WTC11 (cell line): ENCODE measurements at places on chromosomes 7 and 10.

DNA sequence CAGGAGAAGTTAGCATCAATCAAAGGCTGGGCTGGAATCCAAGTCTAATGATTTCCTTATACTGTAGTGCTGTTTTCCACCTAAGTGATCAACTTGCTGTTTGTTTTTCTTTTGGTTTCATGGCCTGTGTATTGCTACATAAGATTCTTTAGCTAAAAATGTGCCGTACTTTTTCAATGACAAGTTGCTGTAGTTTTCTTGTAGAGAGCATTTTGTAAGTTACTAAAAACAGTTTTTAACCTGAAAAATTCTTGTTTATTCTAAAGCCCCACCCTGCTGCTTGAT lies 1.3 kb downstream of the HELLS start:
- no peak for DNase-seq

- no peak for DNase-seq
These were observed 234.7 kb downstream of the SKAP2 start for GRCh38 chr7:26629696-26630095.

DNA sequence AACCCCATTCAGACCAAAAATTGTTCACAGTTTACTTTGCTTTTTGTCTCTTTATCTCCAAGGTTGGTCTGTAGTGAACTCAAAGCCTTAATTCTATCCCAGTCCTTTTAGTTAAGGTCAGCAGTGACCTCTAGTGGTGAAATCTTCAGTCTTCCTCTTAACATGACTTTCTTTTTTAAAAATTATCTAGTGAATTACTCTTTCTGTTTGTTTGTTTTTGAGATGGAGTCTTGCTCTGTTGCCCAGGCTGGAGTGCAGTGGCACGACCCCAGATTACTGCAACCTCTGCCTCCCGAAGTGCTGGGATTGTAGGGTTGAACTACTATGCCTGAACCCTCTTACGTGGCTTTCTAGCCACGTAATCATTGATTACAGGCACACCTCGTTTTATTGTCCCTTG lies 25.0 kb downstream of the ZNF487 start:
- DNase-seq: no peak

DNA sequence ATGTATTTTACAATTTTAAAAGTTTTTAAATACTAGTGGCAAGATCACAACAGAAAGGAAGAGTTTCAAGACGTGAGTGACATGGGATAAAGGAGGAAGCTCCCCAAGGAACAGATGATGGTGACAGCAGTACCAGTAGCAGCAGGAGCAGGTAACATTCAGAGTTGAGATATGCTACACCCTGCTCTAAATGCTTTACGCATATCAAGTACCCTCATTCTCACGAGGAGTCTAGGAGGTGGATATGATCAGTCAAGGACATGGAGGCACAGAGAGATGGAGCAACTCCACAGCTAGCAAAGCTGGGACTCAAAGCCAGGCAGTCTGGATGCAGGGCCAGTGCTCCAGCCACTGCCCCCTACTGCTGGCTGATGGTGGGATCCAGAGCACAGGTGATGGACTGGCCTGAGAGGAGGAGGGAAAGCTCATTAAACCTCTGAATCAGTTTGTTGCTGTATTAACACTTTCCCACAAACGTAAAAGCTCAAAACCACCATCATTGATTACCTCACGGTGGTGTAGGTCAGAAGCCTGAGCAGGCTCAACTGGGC lies 17.5 kb downstream of the RP9 start:
- DNase-seq: no peak

DNA sequence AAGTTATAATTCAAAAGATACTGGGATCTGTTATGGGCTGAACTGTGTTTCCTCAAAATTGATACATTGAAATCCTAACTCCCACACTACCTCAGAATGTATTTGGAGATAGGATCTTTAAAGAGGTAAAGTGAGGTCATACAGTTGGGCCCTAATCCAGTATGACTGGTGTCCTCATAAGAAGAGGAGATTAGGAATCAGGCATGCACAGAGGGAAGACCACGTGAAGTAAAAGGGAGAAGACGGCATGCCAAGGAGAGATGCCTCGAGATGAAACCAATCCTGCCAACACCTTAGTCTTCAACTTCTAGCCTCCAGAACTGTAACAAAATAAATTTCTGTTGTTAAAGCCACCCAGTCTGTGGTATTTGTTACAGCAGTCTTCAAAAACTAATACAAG lies 5.9 kb upstream of the CFAP69 start:
- no peak for DNase-seq

DNA sequence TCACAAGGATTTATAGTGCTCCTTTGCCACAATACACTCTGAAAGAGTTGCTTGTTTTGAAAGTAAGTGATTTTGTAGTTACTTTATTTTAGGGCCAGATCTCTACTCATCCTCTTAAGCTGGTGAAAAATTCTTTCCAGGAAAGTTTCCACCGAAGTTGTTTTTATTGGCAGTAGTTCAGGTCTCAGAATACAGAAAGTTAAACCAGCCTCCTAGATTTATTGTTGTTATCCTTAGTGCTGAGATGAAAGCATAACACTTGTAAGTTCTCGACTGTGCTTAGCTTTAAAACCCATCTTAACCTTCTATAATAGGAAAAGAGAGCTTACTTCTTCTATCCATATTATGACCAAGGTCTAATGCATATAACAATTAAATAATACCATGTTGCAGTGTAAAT lies 5.5 kb downstream of the AP3M1 start:
- no peak for DNase-seq

GRCh38 chr10:78720091-78720490 lies 348.7 kb upstream of the ZMIZ1 start:
- DNase-seq: no peak

GRCh38 chr10:32060347-32060746 lies 4.1 kb upstream of the KIF5B start:
- DNase-seq: no peak

DNA sequence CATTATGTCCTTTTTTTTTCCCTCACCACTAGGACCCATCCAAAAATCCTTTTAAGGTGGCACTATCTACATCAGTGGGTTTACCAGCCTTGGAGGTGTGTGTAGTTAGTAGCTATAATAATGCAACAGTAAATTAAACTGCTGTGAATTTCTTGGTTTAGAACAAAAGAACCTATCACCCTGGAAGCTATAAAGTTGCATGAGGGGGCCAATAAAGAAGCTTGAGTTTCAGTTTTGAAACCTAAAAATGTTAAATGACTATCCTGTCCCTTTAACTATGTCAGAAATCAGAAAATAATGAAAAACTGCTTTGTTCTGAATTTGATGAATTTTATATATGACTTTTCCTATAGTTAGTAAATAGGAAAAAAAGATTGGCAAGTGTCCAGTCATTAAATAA lies 80.2 kb downstream of the POLL start:
- no peak for DNase-seq

- no peak for DNase-seq
These were observed 117.1 kb downstream of the ANKRD26 start for GRCh38 chr10:26983156-26983555.

DNA sequence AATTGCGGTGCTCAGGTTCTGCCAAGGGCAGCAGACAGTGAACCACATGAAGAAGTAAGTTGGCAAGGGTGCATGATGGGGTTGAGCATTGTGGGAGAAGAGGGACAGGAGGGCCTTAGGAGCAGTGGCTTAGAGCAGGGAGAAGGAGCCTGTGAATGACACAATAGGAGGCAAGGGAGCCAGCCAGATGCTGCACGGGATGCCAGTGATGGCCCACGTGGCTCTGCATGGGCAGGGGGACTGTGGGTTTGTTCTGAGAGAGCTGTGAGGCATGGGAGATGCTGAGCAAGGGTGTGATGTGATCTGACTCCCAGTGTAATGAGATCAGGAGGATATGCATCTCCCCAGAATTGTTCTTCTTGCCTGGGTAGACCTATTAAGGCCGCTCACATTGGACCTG lies 60.9 kb downstream of the C10orf90 start:
- DNase-seq: no peak

DNA sequence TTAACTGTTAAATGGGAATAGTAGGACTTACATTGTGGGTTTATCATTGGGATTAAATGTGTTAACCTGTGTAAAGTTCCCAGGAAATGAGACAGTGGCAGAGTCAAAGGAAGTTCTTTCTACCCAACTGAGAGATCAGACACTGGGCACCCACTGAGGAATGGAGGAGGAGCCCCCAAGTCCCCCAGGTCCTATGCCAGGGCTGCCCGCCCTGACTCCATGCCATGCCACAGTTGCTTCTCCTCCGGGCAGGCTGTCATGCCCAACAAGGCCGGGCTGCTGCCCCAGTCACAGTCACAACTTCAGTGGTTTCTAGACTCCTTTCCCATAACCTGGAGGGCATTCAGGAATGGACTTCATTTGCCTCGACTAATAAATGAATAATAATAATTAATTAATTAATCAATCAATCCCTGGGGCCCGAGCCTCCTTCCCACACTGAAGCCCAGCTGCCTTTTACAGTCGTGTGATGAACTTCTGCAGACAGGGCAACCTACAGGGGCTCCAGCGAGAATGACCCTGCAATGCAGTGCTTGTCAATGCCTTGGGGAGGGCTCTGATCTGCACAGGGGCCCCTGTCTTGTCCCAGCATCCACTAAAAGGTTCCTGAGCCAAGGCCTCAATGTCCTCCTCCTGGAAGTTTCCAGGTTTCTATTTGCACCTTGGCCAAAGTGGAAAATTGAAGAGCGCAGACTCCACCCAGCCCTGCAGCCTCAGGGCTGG lies 32.4 kb downstream of the DRGX start:
- DNase-seq: no peak

DNA sequence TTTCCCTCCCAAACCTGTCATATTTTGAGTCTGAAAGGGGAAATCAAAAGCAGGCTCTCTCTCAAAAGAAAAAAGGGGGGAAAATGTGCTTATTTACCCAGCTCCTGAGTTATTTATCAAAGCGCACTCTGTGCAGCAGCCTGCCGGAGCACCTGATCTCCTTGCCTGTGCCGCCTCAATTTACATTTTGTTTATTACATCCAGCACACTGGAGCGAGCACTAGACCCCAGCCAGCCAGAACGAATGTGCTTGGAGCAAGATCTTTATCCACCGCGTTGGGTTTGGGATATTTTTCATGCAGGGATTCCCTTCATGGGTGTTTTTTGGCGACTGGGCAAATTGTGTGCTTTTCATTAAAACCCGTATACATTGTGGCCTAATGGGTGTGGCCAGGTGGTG lies 161.9 kb upstream of the INSYN2A start:
- no peak for DNase-seq

DNA sequence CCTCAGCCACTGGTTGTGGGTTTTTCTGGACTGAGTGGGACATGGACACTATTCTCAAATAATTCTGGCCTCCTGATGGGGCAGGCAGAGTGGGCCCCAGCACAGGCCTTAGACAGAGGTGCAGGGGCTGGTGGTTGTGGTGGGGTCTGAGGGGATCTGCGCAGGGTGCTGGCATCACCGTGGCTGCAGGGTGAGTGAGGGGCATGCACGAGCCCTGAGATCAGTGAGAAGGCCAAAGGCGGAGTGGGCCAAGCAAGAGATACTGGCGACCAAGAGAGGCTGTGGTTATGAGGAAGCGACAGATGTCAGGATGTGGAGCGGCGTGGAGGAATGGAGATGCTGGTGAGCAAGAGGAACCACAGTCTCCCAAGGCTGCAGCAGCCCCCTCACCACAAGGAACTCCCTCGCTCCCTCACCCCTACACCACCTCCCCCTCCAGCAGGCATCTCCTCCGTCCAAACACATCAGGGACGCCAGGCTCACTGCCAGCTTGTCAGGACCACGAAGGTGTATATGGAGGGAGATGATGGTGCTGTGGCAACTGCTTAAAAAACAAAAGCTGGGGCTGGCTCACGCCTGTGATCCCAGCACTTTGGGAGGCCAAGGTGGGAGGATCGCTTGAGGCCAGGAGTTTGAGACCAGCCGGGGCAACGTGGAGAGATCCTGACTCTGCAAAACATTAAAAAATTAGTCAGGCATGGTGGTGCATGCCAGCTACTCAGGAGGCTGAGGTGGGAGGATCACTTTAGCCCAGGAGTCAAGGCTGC lies 9.6 kb downstream of the PRF1 start:
- DNase-seq: no peak

GRCh38 chr7:35334506-35334905 lies 80.6 kb upstream of the TBX20 start:
- no peak for DNase-seq

DNA sequence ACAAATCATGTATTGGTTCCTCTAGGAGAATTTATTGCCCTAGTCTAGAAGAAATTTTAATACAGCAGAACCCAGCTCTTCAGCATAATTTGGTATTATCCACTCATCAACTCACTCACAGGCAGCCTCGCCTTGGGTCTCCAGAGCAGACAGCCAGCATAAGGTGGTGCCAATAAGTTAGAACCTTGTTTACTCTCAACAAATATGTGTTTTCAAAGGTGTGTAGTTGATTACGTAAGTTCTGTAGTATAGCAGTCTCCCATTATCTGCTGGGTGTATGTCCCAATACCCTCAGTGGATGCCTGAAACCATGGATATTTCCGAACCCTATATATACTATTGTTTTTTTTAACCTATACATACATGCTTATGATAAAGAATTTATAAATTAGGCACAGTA lies 522.5 kb upstream of the LRRN3 start:
- DNase-seq: no peak

- DNase-seq: no peak
These were observed 24.4 kb downstream of the EPHB4 start for GRCh38 chr7:100802951-100803350.

GRCh38 chr7:33805630-33806233 lies 99.6 kb upstream of the BMPER start:
- DNase-seq: no peak

DNA sequence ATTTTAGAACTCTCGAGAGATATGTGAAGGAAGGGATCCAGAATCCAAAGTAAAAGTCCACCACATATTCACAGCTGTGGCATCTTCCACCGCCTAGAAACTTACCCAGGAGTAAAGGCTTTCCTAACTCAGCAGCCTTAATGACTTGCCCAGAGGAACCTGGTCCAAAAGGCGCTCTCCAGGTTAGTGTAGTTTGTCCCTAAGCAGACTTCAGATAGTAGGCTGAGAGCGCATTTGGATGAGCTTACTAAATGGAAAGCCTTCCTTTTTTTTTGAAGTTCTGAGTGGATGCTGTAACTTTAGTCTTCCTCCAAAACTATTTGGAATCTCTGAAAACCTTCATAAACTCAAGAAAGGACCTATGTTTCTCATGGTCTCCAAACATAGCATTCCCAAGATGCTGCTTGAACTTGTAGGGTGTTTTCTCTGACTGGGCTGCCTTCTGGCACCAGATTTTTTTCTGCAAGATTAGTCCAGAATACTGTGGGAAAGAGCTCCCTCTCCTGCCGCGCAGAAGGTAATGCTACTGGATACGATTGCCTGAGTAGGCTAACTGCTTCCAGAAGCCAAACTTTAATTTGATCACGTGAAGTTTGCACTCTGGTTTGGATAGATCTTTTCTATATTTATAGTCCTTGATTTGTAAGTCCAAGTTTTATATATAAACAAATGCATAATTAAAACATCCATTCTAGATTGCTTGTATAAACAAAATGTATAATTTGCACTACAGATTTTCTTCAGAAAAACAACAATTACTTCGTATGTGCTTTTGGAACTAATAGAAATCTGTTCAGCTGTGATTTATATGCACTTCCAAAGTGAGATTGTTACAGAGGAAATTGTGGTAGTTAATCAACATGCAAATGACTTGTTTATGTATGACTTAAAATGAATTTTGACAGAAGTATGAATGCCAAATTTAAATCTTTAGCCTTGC lies 19.6 kb upstream of the GPR37 start:
- peak; percentile 60 for DNase-seq

GRCh38 chr7:27808626-27809025 lies 68.7 kb downstream of the TAX1BP1 start:
- no peak for DNase-seq

- no peak for DNase-seq
These were observed 3.6 kb downstream of the OR6V1 start for GRCh38 chr7:143055754-143056153.
